Kasumi-1 (cell line): ENCODE measurements at places on chromosomes 1 and 21.

DNA sequence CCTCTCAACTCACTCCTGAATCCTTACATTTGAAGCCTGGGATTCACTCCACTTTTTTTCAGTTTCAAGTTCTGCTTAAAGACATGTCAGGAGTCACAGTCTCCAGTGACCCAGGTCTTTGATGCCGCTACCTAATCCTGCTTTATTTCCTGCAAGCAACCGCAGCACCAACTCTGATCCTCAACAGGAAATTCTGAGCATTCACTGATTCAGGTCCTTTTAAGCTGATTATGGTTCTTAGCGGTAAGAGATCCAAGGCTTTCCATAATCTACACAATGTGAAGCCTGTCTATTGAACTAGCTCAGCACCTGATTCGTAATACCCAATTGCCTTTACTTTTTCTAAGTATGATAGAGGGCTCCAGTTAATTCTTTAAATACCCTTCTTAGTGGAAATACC is 43.7 kb upstream of the PIGC start:
- DNase-seq = no peak

- no peak for DNase-seq
Observed at GRCh38 chr1:25033030-25033827, 103.2 kb upstream of the RUNX3 start.

DNA sequence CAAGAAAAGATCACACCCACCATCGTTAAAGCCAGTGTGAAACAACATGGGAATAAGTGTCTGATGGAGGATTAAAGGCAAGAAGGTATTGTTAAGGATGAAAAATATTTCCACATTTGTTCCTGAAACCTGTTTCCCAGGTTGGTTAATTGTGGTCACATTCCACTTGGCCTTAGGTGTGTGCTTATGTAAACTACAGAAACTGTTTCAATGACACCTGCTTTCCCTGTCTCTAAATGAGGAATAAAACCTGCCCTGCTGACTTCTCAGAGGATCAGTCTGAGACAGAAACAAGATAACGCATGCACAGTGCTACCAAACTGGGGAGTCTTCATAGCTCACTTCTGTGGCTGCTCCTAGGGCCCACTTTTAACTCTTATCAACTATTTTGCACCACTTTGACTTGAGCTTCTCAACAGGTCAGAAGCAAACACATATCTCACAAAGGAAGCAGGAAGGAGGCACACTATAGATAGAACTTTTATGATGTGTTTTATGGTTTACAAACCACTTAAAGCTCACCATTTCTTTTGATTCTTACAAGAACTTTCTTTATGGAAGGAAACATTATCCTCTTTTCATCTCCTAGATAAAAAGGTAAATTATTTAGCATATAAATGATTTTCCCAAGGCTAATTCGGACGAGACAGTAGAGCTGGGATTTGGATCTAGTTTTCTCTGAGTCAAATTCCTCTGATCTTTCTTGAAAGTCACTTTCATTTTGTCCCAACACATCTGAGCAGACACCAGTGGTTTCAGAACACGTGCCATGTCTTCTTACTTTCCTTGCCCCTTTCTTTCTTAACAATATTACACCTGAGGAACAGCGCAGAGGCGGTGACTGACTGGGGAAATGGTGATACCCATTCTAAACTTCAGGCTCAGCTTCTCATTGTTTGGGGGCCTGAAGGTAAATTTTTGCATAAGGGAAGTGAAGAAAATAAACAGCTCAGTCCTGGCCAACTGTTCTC is 33.4 kb downstream of the CYP2J2 start:
- no peak for DNase-seq

- no peak for DNase-seq
Observed at GRCh38 chr21:36218691-36219090, 62.1 kb downstream of the DOP1B start.

DNA sequence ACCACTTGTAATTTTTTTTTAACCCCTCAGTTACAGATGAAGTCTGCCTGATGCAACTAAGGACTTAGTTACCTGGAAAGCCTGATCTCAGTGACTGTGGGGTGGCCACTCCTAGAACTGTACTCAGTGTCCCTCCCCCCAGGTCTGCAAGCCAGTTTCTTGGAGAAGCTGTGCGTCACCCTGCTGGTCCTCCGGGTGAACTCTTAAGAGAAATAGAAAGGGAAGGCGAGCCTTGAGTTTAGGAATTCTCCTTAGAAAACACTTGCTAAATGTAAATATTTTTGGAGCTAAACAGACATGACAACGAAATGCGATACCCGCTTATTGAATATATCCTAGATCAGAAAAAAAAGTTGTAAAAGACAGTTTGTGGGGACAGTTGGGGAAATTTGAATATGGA is 730 bp downstream of the SLC16A4 start:
- no peak for DNase-seq

GRCh38 chr1:43951021-43951985 is 4.6 kb downstream of the IPO13 start:
- DNase-seq = no peak

GRCh38 chr1:40257313-40257687 is 736 bp upstream of the ZMPSTE24 start:
- no peak for DNase-seq

DNA sequence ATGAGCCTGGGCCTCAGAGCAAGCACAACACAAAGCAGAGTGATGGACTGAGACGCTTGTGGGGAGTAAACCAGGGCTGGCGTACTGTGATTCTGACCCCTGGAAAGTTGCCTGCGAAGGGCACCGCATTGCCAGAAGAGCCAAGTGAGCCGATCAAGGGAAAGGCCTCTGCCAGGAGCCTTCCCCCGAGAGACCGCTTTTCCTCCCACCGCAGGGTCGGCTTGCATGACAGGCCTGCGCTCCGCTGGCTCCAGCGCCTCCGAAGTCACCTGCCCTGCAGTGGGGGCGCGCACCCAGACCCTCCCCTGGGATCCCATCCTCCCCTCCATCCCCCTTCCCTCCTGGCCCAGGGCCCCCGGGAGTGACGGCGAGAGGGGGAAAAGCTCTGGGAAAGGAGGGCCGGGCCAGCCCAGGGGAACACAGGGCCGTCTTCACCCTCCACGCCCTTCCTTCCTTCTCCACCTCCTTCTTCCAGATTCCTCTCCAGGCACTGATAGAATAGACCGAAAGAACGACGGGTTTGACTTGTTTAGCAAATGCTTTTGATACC is 165.0 kb downstream of the TRIM33 start:
- peak; percentile 67 for DNase-seq

DNA sequence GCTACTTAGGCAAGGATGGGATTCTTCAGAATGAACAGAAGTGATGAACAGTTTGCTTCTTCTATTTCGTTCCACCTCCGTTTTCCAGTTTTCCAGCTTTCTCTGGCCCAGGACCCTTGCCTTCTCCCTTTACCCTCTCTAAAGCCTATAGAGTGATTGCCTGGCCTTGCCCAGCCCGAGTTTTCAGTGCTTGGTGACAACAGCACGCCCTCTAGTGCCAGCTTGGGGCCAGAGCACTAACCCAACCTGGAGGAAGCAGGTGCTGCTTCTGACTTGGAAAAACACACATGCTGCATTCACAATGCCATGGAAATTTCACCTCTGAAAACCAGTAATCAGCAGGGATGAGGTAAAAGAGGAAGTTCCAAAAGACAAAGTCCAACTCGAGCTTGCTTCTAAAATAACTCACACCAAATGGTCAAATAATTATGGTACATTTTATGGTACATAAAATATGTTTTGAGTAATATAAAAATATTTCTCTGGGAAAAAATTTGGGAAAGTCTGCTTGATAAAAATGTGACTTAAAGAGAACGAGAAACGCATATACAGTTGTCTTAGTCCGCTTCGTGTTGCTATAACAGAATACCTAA is 26.1 kb downstream of the UBE2T start:
- DNase-seq = peak; percentile 70

- DNase-seq = no peak
Observed at GRCh38 chr1:234768171-234768568, 158.2 kb upstream of the IRF2BP2 start.

DNA sequence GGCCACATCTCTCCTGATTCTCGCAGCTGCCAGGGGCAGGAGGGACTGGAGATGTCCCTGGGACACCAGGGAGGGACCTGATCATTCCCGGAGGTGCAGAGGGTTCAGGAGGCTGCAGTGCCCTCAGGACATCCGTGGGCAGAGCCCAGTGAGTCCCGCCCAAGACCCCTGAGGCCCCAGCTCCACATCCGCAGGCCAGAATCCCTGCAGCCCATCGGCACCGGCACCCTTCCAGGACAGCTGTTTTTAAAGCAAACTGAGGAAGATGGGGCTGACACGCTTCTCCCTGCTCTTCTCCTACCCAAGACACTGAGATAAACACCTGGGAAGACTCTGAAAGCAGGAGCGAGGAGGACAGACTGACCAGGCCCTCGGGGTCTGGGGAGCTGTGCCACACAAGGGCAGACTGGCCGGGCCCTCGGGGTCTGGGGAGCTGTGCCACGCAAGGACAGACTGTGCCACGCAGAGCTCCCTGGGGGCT is 25.5 kb downstream of the SLC19A1 start:
- no peak for DNase-seq

GRCh38 chr1:202934755-202935154 is 7.7 kb upstream of the KLHL12 start:
- no peak for DNase-seq

DNA sequence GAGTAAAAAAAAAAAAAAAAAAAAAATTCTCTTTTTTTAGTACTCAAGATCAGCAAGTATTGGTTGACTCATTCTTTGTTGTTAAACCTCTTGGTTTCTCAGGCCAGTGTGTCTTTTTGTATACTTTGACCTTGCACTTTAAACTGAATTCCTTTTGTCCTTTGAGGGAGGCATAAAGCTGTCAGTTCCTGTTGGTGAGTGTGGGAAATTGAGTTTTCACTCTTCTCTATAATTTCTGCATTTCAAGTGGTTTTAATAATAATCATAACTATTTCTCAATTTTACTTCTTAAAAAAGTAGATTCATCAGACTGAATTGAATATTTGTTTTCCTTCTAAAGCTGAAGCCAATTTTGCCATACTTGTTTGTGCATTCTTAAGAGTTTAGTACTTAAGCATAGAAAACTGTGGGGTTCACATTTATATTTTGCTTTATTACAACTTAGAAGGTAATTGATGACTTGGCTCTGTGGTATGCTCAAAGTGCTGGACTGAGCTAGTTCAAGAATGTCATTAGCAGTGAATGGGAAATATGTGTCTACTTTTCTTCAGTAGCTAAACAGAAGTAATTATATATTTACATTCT is 43.4 kb downstream of the ITSN1 start:
- no peak for DNase-seq
